Stimulated activated CD8-positive, alpha-beta memory T cell treated with anti-CD3 and anti-CD28 coated beads, Interleukin-7, amount 100 ng/mL, for 1 hour (primary cell): ENCODE measurements at places on chromosomes 7 and 10.

GRCh38 chr10:11135709-11136108 is 118.0 kb downstream of the CELF2 start:
- DNase-seq, result no peak

GRCh38 chr7:47751043-47751442 is 169.1 kb upstream of the TNS3 start:
- no peak for DNase-seq

GRCh38 chr7:69762821-69763352 is 164.6 kb downstream of the AUTS2 start:
- no peak for DNase-seq

- no peak for DNase-seq
Observed at GRCh38 chr7:77209479-77210139, 10.0 kb upstream of the FGL2 start.

DNA sequence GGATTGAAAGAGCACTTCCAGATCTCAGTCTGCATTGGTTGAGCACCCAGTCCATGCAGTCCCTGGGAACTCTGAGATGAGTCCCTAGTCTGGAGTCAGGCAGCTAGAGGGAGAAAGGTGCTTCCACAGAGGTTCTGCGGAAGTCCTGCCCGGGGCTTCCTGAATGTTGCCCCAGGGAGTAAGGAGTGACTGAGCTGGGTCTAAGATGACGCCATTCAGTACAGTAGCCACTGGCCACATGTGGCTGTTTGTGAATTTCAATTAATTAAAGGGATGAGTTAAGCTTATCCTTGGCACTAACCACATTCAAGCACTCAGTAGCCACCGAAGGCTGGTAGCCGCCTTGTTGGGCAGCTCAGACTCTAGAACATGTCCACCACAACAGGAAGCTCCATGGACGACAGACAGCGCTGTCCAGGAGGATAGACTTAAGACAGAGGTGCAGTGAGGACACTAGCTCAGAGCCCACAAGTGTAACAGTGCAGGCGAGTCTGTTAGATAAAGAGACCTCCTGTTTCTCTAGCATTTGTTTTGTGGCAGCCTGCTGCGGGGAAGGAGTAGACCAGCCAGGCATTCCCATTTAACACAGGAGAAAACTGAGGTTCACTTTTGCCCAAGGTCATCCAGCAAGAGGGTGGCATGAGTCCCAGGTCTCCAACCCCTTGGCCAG is 101.6 kb upstream of the PPIF start:
- no peak for DNase-seq

DNA sequence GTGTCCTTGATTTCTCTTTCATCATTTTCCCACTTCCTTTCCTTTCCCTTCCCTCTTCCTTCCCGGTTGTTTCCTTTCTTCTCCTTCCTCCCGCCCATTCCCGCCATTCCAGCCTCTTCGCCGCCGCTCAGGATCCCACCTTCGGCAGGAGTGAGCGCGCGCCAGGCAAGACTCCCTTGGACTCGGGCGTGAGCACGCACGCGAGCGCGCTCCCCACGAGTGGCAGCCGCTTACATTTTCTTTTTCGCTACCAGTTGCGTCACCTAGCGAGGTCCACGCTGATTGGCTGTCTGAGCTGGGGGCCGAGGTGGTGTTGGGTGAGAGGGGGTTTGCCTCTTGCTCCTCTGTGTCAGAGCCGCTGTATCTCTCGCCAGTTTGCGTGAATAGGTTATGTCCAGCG is 11.8 kb downstream of the ZAN start:
- no peak for DNase-seq

DNA sequence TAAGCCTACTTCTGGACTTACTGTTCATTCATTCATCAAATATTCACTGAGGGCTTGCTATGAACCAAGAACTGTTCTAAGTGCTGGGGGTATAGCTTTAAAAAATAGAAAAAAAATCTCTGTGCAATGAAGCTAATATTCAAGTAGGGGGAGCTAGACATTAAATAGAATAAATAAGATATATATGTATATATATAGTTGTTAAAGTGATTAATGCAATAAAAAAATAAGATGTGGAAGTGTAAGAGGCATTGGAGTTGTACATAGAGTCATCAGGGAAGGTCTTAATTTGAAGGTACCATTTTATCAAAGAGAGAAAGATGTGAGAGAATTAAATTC is 181.2 kb upstream of the AGR3 start:
- no peak for DNase-seq

DNA sequence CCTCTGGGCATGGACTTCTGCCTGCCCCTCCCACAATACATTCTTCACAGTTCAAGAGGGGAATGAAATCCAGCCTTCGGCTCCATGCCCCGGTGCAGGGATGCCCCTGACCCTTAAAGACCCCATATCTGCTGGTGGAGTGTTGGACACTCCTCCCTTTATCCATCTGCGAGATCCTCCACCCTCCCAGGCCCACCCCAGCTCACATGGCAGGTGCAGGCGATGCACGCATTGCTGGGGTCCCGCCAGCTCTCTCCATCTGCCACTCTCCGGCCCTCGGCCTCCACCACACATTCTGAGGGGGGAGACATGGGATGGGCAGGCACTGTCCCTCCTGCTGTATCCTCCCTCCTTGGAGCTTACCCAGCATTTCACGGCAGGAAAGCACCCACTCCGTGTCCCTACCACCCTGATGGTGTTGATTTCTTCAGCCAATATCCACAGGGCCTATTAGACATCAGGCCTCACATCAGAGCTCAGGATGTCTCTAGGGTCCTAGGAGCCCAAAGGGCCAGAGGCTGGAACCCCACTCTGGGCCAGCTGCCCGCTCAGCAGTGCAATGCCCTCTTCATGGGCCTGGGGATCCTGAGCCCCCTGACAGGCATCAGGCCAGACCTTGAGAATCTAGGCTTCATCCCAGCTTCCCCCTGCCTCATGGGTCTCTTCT is 18.3 kb downstream of the ATP6V1F start:
- no peak for DNase-seq

- no peak for DNase-seq
Observed at GRCh38 chr7:1224086-1224716, 8.5 kb upstream of the UNCX start.

DNA sequence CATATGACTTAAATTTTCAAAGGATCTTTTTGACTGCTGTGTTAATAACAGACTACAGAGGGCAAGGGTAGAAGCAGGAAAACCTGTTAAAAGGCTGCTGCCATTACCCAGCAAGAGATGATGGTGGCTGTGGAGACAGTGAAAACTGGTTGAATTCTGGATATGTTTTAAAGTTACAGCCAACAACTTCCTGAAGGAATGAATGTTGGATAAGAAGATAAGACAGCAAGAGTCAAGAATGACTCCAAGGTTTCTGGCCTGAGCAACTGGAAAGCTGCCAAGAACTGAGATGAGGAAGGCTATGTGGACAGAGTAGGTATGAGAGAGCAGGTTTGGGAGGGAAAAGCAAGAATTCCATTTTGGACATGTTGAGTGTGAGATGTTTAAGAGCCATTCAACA is 19.1 kb downstream of the CNOT4 start:
- DNase-seq, result no peak
